ENCODE measurements at places on chromosomes 7 and 10. TPM values are rescaled to one million over a fixed set of nuclear protein-coding genes. Genes with fewer than 3 reads are reported as not detected.

The PIP gene
- not detected for total RNA-seq

The CALHM3 gene
- not detected for total RNA-seq

The SMKR1 gene
- total RNA-seq = not detected

The TAC1 gene
- total RNA-seq = not detected

The ADARB2 gene
- total RNA-seq = 1.2 TPM

The TMEM229A gene
- not detected for total RNA-seq

The SNX10 gene
- total RNA-seq = 73.8 TPM

The ZNRF2 gene
- 24.6 TPM for total RNA-seq

The REEP3 gene
- 57.1 TPM for total RNA-seq

The FKBP9 gene
- 113 TPM for total RNA-seq

The PTN gene
- total RNA-seq = 5.4 TPM

The OR13A1 gene
- not detected for total RNA-seq

DNA sequence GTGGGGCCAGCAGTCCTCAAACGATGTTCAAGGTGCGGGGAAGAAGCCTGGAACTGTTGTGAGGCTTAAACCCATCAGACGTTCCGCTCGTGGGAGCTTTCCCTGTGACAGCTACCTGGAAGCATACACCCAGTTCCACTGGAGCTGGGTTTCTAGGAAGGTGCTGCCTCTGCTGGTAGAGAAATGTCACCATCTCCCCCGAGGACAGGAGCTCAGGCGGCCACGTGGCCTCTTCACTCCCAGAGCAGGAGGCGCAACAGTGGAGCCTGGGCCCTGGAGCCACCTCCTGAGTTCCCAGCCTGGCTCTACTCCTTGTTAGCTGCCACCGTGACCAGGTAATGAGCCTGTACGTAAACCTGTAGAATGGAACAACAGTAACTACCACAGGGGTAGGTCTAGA is 156.1 kb downstream of the ADARB2 start:
- no peak for DNase-seq

- no peak for DNase-seq
These were observed 101.7 kb upstream of the SLC26A5 start for GRCh38 chr7:103547451-103548284.

DNA sequence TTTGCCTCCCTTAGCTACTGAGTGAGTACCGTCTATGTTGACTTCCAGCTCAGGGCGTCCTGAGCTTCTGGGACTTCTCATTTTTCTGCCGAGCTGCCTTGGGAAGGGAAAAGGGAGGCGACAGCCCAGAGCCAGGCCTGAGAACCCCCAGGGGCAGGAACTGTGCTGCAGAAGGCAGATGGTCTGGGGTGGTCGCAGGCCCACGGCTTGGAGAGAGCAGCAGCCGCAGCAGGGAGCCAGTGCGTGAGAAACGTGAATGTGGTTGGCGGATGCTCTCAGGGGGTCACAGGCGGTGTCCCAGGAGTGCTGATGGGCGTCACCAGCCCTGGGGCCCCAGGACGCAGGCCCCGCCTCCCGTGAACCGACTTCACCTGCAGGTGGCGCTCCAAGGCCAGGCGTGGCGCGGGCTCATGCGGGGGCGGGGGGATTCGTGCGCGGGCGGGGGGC is 9.2 kb upstream of the PWWP2B start:
- peak; percentile 86 for DNase-seq

GRCh38 chr7:39434012-39434411 is 132.2 kb upstream of the YAE1 start:
- DNase-seq = no peak

DNA sequence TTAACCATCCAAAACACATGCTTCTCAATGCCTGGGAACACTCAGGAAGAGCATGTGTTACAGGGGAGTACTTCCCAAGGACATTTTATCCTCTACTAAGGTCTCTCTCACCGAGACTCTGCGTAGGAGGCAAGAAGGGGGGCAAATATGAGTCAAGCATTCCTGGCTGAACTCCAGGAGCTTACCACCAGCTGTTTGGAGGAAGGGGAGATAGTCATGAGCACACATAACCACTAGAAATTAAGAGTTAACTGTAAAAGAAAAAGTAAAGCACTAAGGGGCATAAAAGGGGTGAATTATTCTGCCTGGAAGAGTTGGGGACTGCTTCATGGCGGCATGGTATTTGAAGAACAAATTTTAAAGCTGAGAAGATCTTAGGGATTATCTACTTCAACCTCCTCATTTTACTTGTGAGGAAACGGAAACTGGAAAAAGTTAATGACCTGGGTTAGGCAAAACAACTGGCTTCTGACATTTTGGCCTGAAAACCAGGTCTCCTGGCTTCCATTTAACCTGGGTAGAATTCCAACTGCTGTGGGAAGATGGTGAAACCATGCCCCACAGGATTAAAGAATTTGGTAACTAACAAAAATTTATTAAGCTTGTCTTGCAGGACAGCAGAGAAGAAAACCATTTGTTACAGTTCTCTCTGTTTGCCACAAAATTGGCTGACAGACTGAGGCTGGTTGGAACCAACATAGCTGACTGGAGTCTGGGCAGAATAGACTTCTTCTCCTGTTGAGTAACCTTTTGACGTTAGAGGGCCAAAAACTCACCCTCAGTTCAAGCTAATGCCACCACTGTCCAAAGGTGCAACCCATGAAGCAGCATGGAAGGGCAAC is 85.5 kb downstream of the SLC25A13 start:
- DNase-seq = no peak

DNA sequence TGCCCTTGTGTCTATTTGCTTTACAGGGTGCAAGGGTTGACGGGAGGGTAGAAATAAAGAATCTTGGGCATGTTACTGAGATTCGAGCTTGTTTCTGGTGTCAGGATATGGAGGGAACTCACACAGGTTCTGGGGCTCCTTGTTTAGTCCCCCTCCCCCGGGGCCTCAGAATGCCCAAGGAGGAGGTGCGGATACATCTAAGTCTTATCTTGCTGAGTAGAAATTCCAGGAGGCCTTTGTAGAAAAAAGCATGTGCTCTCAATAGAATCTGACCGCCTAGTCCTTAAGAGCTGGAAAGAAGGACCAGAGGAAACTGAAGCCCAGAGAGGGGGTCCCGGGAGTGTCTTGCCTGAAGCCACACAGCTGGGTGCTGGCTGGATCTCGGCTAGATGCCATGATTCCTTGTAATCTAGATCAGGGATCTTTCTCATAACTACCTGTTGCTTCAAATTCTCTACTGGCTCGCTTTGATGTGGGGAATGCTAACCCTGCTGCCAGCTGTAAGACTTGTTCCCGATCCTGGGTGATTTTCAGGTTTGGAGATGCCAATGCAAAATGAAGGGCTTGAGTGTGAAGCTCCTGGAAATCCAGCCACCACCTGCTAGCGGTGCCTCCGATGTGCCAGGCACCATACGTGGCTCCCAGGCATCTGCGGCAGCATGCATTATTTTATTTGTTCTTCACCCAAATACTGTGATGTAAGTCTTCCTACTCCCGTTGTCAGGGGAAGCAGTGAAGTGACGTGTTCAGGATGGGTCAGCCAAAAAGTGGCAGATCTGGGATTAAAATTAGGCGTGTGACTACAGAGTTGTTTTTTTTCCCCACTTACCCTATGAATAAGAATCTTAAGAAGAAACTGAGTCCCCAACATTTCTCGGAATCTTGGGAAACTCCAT is 226.0 kb downstream of the TCF7L2 start:
- no peak for DNase-seq

DNA sequence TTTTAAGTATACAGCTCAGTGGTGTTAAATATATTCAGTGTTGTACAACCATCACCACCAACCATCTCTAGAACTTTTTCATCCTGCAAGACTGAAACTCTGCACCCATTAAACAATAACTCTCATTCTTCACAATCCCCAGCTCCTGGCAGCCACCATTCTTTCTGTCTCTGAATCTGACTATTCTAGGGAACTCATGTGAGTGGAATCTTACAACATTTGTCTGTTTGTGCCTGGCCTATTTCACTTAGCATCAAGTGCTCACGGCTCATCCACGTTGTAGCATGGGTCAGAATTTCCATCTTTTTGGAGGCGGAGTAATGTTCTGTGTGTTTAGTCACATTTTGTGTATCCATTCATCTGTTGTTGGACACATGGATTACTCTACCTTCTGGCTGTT is 40.8 kb upstream of the PFKFB3 start:
- no peak for DNase-seq

- no peak for DNase-seq
These were observed 13.8 kb upstream of the SND1 start for GRCh38 chr7:127638197-127638596.

DNA sequence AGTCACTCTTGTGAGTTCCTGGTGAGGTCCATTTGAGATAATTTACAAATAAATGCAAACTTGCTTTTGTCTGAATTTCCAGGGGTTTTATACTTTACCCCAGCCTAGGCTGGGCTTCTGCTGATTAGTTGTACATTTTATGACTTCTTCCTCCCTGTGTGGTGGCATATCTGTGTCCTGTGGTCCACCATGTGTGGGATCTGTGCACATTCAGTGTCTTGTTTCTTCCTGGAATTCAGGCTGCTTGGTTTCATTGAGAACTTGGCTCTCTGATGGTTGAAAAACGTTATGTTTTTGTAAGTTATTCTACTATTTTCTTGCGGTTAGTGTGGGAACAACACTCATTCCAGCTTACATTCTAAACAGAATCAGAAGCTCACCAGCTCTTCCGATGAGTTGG is 523.4 kb upstream of the PFKP start:
- DNase-seq = no peak

GRCh38 chr10:21043044-21043443 is 145.9 kb upstream of the NEBL start:
- DNase-seq = no peak

- no peak for DNase-seq
These were observed 762.0 kb downstream of the SORCS1 start for GRCh38 chr10:106402458-106402857.

DNA sequence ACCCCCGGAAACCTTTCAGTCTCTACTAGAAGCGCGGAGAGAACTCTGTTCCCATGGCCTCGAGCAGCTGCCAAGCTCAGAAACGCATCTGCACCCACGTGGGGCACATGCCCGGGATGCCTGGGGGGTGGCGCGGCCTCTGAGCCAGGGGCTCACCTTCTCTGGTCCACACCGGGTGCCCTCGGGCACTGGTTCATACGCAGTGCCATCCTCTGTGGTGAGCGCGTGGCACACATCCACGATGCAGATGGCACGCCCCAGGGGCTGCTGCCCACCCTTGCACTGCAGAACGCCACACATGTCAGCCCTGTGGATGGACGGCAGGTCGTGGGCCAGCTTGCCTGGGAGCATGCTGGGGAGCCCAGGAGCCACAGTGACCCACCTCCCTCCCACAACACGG is 6.5 kb downstream of the ADAM8 start:
- DNase-seq = no peak

DNA sequence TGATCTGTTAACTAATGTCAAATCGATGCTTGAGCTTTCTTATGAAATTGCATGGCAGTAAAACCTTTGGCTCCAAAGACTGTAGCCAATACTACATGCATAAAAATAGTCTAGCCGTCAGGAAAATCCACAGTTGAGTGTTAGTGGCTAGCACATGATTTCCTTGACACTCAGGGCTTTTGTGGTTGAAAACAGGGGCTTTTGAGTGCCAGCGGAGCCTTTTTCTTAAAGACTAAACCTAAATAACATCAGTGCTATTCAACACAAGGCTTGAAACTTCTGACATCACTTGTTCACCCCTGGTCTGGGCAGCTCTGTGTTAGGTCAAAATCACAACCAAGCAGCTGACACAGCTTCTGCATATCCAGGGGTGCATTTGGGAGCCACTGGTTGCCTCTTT is 124.2 kb upstream of the BMPER start:
- no peak for DNase-seq

DNA sequence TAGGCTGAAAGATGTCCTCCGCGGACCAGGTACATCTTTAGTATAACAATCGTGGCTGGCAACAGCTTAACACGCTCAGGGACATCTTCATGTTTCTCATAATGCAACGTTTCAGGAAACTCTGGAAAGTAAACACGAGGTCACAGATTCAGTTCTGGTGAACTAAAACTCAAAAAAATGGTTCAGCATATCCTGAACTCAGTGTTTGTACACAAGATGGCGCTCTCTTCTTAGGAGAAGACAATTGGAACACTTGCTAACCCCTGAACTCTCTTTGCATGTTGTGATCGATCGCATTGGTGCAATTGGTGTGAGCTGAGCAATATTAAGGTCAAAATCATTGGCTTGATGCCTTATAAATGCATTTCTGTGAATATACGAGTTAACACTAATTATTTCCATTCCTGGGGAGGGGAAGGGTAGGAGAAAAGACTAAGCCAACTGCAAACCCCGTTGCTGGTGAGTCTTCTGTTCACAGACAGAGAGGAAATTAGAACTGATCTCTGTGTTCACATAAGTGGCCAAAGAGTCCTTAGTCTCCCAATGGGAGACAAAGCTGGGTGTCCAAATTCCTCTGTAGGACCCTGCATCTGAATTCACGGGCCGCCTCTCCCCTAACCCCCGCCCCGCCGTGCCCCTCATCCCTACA is 52.6 kb upstream of the FAM180A start:
- no peak for DNase-seq

- DNase-seq = peak; percentile 87
These were observed 7.6 kb upstream of the ORAI2 start for GRCh38 chr7:102425639-102426267.

GRCh38 chr7:473870-474604 is 45.6 kb downstream of the PDGFA start:
- peak; percentile 36 for DNase-seq

DNA sequence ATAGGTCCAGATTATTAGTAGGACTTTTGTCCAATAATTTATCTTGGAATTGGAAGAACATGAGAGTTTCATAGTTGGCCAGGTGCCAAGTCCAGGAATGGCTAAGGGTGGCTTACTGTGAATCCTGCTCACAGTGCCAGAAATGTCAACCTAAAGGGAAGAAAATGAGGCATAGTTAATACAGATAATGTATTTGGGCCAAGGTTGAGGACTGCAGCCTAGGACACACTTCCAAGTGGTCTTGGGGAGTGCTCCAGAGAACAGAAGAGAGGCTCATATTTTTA is 78.2 kb downstream of the MAPK8 start:
- no peak for DNase-seq

GRCh38 chr7:159167139-159167538 is 22.5 kb upstream of the VIPR2 start:
- DNase-seq = no peak

DNA sequence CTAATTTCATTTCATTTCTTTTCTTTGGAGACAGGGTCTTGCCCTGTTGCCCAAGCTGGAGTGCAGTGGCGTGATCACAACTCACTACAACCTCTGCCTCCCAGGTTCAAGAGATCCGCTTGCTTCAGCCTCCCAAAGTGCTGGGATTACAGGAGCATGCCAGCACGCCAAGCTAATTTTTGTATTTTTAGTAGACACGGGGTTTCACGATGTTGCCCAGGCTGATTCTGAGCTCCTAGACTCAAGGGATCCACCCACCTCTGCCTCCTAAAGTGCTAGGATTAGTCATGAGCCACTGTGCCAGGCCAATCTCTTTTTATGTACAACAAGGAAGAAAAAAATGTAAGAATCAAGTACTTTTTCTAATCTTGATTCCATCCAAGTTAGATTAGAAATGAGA is 10.7 kb upstream of the KMT2E start:
- DNase-seq = no peak

- DNase-seq = no peak
These were observed 178.3 kb downstream of the AUTS2 start for GRCh38 chr7:69776611-69777010.

GRCh38 chr10:6133331-6134098 is 44.7 kb downstream of the RBM17 start:
- DNase-seq = peak; percentile 41
